ENCODE measurements at places on chromosomes 6 and 20. TPM values are rescaled to one million over a fixed set of nuclear protein-coding genes. Genes with fewer than 3 reads are reported as not detected.

The TNFAIP3 gene
- total RNA-seq: 8.8 TPM

The EFCAB8 gene
- 0.15 TPM for total RNA-seq

The DDO gene
- total RNA-seq: 5.2 TPM

The ZBTB46 gene
- 4.7 TPM for total RNA-seq

The FABP7 gene
- total RNA-seq: not detected

The TRAPPC3L gene
- total RNA-seq: not detected

The BPIFB2 gene
- 0.18 TPM for total RNA-seq

The KIF25 gene
- total RNA-seq: 0.43 TPM

Measured in left lobe of liver (tissue), 2 donors.